HEK293T (cell line): ENCODE measurements at places on chromosomes 11 and 22.

DNA sequence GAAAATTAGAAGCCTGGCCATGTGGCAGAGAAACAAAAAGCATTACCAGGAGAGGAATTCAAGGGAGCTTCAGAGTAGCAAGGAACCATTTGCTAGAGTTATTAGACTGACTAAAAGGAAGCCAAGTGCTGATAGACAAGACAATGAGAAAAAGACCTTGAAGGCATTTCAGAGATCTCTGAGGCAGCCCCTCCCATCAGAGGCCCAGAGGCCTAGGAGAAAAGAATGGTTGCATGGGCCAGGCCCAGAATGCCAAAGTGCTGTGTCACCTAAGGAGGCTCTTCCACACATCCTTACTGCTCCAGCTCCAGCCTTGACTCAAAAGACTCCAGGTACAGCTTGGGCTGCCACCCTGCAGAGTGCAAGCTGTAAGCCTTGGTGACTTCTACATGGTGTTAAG, 61.8 kb upstream of the POU2AF2 start:
- DNase-seq, result no peak

- DNase-seq, result no peak
Observed at GRCh38 chr11:16805938-16806337, 67.5 kb downstream of the C11orf58 start.

GRCh38 chr11:102197670-102198139, 87.5 kb downstream of the YAP1 start:
- DNase-seq, result no peak

DNA sequence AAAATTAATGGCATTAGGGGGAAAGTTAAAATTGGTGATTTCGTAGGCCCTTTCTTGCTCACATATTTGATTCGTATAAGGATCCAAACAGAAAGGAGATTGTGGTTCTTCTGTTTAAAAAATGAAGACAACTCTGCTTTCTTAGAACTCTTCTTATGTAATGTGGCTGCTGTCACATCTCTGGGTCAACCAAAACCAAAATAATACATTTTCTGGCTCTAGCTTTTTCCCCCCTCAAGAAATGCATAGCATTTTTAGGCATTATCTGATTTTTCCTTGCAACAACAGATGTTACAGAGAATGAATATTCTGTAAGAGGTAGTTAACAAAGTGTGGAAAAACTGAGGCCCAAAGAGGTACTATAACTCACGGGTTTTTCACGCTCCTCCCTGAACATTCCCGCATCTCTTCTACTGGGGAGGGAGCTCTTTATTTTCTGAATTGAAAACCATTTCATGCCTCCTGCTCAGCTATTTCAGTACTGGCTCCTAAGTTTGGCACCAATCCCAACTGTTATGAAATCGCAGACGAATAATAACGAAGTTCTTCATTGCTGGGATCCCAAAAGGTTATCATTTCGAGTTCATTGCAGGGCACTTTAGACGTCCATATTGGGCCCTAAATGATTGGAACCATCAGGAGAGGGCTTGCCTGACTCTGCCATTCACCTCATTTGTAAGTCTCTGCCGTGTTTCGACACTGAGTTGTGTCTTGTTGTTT, 17.1 kb downstream of the GRAP2 start:
- DNase-seq, result no peak

- no peak for DNase-seq
Observed at GRCh38 chr11:3767536-3767935, 29.8 kb downstream of the NUP98 start.

DNA sequence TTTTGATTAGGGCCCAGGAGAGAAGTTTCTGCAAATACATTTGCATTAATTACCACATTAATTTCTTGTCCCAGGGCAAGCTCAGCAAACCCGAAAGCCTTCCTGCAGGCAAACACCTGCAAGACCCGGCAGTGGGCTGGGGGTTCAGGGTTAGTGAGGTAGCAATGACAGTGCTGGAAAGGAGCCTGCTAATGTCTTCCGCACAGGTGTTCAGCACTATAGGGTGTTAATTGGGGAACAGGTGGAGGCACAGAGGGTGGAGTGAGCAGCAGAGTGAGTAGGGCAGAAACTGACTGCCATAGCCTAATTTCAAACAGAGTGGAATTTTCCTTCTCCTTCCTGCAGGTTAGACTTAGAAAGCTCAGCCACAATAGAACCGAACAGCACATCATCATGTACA, 50.9 kb upstream of the UBASH3B start:
- DNase-seq, result no peak

DNA sequence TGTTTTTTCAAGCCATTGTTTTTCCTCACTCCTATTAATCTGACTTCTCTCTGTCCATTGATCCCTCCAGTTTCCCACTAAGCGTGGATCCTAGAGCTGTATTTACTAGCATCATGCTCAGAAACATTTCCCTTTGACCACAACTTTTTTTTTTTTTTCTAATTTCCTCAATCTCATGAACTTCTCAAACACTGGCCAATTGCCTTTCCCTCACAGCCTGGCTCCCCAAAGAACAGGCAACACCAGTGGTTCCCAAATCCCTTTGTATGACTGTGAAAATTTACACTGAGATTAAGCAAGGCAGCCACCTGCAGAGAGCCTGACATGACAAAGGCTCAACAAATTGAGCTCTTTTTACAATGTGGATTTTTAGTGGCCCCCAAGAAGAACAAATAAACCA, 1.4 kb upstream of the TPP1 start:
- no peak for DNase-seq

DNA sequence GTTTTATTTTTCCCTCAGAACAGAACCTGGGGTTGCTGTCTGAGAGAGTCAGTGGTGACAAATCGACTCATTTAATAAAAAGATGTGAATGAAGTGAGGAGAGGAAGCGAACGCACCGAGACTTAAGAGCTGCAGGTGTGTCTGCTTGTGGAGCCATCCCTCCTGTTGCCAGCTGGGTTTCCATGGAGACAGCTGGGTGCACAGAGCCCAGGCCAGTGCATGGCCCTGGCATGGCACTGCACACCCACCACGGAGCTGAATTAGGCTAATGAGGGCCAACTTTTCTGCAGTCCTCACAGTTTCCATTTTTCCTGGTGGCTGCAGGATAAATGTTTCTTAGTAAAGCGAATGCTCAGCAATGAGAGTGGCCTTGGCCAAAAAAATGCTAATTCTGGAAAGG, 750.2 kb downstream of the OPCML start:
- DNase-seq, result no peak

- no peak for DNase-seq
Observed at GRCh38 chr11:102252339-102252891, 64.9 kb upstream of the BIRC3 start.

DNA sequence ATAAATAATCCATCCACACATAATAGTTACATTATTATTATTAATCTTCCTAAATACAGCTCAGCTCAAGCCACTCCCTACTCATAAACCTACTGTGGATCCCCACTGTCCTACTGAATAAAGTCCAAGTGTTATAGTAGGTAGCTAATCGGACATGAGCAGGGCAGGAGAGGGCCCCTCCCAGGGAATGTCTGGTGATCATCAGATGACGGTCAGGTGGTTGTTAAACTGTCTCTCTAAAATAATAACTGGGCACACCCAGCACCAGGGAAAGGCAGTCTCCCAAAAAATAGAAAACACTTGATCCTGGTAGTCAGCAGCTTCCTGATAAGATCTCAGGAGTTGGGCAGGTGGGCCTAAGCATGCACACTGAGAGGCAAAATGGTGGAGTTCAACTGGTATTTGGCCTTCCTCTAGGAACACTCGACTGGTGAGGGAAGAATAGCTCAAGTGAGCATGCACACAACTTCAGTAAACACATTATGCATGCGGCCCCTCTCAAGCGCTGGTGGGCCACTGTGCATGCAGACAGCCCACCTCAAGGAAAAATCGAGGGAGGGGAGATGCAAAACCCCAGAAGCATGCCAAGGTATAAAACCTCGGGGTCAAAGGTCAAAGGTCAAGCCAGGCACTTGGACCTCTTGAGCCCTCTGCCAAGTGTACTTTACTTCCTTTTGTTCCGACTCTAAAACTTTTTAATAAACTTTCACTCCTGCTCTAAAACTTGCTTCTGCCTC, 65.0 kb downstream of the LRRC32 start:
- DNase-seq, result no peak

DNA sequence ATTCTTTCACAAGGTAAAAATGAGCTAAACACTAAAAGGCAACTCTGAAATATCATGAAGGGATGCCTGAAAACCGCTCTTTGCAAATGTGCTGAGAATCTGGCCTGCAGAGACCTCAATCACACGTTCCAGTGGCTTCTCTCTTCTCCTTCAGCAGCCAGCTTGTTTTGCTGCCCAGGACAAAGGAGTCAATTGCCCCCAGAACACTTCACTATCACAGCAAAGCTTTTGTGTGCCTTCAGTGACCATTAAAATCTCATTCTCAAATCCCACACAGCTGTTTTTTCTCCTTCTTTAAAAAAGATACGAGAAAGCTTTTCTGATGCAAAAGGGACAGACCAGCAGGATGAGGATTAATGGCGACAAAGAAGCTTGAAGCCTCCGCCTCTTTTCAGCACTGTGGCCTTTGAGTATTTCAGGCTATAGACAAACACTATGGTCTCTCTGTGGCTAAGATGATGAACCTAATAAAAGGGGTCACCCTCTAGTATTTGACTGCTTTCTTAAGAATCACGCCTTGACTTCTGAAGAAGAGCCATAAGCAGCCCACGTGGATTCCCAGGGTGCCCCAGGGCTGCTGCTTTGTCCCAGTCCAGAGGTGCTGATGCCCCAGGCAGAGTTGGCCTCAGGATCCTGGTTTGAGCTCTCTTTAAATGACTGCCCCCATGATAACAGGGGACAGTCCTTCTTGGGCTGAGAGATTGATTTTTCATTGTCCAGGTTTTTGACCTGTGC, 33.4 kb upstream of the NRIP3 start:
- DNase-seq, result no peak

DNA sequence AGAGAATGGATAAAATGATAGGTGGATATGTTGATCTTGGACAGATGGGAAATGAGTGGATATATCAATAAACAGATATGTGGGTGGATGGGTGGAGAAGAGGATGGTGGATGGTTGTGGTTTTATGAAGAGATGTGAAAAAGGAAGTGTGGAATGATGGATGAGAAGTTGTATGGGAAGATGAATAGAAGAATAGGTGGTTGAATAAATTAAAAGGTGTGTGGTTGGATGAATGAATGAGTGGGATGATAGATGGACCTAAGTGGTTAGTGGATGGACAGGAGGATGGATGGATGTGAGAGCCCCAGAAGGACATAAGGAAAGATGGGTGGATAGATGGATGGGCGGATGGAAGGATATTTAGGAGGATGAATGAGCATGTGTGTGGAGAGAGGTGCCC, 913 bp upstream of the CD44 start:
- DNase-seq, result no peak

- no peak for DNase-seq
Observed at GRCh38 chr11:126874831-126875230, 125.7 kb downstream of the KIRREL3 start.

DNA sequence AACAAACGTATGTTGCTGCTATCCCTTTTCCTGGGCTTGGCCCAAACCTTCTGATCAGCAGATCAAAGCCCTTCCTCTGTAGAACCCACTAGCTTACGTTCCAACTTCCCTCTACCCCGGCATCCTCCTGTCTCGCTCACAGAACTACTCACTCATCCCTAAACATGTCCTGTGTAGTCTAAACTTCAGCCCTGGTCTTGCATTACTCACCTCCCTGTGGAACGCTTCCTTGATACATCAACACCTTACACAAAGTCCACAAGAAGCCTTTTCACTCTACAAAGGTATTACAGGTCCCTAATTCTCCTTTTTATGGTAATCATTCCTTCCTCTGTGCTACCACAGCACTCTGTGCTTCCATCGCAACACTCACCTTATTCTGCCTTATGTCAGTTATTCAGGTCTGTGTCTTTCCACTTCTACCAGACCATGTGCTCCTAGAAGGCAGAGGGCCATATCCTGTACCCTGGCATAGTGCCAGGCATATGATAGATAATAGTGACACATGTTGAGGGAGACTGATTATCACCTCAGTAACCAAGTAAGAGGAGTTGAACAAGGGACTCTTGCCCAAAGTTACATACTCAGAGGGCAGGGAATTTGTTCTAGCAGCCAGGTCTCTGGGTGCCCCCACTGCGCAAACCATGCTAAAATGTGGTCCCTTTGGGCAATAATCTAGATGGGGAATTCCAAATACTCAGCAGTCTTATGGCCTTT, 41.6 kb downstream of the USP35 start:
- no peak for DNase-seq

DNA sequence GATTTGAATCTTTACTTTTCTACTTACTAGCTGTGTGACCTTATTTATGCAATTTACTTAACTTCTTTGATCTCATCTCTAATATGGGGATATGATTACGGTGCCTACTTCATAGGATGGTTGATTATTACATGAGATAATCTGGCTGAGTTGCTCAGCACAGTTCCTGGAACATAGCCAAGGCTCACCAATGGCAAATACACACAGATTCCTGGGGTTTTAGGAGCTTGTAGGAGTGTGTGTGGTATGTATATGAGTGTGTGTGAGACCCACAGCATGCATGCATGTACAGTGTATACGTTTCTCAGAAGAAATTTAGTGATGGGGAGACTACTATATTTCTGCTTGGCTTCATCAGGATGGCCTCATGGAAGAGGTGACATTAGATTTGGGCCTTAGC, 256.9 kb downstream of the KIRREL3 start:
- DNase-seq, result no peak

DNA sequence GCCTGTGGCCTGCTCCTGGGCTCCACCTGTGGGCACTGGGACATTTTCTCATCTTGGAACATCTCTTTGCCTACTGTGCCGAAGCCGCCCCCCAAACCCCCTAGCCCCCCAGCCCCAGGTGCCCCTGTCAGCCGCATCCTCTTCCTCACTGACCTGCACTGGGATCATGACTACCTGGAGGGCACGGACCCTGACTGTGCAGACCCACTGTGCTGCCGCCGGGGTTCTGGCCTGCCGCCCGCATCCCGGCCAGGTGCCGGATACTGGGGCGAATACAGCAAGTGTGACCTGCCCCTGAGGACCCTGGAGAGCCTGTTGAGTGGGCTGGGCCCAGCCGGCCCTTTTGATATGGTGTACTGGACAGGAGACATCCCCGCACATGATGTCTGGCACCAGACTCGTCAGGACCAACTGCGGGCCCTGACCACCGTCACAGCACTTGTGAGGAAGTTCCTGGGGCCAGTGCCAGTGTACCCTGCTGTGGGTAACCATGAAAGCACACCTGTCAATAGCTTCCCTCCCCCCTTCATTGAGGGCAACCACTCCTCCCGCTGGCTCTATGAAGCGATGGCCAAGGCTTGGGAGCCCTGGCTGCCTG, 1.4 kb downstream of the SMPD1 start:
- DNase-seq, result no peak

GRCh38 chr11:18144243-18144642, 11.9 kb downstream of the MRGPRX3 start:
- no peak for DNase-seq

- no peak for DNase-seq
Observed at GRCh38 chr22:35552846-35553245, 12.2 kb downstream of the RASD2 start.

- no peak for DNase-seq
Observed at GRCh38 chr22:23557467-23557866, 22.6 kb downstream of the IGLL1 start.

DNA sequence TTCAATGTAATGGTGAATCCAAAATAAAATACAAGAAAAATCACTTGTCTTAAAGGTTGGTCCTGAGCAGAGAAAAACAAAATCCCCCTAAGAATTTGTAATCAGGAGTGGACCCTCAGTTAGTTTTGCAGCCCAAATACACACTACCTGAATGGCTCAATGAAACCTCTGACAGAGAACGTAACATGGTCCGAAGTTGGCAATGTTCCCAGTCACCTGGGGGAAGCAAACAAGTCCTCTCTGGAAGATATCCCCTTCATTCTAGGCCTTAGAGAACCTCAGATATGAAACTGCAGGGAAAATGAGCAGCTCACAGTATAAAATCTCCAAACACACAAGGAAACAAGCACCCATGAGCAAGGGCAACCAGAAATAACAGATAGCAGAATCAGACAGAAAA, 58.2 kb downstream of the MORC2 start:
- DNase-seq, result no peak
